ENCODE measurements at places on chromosomes 3 and 15. TPM values are rescaled to one million over a fixed set of nuclear protein-coding genes. Genes with fewer than 3 reads are reported as not detected.

GRCh38 chr3:128969993-128970739 is 23.7 kb downstream of the CFAP92 start:
- H3K36me3 ChIP-seq: no peaks in the 10 kb centered on the region
- H3K27me3 ChIP-seq: no peaks in the 10 kb centered on the region
- peaks cover 3% of the 10 kb centered on the region for H3K4me1 ChIP-seq
- DNase-seq: peak; percentile 40
- H3K27ac ChIP-seq: no peak overlapping the region

DNA sequence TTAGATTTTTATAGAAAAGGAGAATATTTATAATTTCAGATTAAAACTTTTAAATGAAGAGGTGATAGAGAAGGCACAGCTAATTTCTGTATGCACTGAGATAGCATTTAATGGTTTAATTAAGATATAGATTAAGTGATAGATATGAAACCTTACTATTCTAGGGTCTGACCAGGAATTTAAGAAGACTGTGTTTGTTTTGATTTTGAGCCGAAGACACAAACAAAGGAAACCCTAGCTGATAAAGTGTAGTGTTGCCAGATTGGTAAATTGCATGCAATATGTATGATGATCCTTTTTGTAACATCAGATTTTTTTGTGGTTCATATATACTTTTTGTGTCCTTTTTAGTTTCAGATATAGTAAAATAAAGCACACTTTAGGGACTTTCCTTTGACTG is 141.8 kb downstream of the ZPLD1 start:
- no peak overlapping the region for H3K4me3 ChIP-seq
- H3K4me1 ChIP-seq: no peaks in the 10 kb centered on the region
- H3K27ac ChIP-seq: no peak overlapping the region
- no peak for DNase-seq
- no peaks in the 10 kb centered on the region for H3K36me3 ChIP-seq
- no peaks in the 10 kb centered on the region for H3K27me3 ChIP-seq

GRCh38 chr3:84904816-84905555 is 53.8 kb upstream of the CADM2 start:
- H3K4me1 ChIP-seq: no peaks in the 10 kb centered on the region
- no peak overlapping the region for H3K4me3 ChIP-seq
- H3K27ac ChIP-seq: no peak overlapping the region
- DNase-seq: no peak

DNA sequence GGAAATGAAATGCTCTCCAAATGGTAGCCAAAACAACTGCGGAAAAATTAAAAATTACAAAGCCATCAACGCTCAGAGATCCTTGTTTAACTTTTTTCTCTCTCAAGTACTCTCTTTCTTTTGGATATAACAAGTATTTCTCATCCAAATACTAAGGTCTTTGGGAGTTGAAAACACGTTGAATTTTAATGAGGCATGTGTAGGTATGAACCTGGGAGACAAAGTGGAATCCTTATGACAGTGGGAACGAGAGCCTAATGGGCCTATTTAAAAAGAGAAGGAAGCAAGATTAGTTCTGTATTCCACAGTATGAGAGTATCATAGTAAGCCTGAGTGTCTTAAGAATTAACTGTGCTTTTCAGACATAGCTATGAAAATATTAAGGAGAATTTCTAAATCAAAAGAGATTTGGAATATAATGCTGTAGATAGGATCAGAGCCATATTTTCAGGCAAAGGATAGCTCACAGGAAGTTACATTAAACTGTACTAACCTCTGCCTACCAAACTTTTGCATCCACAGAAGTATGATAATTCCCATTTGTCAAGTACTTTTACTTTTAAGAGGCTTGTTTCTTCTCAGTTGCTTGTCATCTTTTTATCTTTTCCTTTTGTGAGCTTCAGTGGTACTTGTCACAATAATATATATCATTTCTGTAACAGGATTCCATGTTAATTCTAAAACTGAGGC is 759 bp downstream of the CD96 start:
- H3K27me3 ChIP-seq: no peaks in the 10 kb centered on the region
- H3K4me3 ChIP-seq: no peak overlapping the region
- DNase-seq: no peak
- no peaks in the 10 kb centered on the region for H3K4me1 ChIP-seq

- H3K4me1 ChIP-seq: no peaks in the 10 kb centered on the region
- H3K27me3 ChIP-seq: no peaks in the 10 kb centered on the region
- H3K4me3 ChIP-seq: no peak overlapping the region
- no peak overlapping the region for H3K27ac ChIP-seq
Observed at GRCh38 chr3:113270068-113270467, 58.7 kb downstream of the BOC start.

DNA sequence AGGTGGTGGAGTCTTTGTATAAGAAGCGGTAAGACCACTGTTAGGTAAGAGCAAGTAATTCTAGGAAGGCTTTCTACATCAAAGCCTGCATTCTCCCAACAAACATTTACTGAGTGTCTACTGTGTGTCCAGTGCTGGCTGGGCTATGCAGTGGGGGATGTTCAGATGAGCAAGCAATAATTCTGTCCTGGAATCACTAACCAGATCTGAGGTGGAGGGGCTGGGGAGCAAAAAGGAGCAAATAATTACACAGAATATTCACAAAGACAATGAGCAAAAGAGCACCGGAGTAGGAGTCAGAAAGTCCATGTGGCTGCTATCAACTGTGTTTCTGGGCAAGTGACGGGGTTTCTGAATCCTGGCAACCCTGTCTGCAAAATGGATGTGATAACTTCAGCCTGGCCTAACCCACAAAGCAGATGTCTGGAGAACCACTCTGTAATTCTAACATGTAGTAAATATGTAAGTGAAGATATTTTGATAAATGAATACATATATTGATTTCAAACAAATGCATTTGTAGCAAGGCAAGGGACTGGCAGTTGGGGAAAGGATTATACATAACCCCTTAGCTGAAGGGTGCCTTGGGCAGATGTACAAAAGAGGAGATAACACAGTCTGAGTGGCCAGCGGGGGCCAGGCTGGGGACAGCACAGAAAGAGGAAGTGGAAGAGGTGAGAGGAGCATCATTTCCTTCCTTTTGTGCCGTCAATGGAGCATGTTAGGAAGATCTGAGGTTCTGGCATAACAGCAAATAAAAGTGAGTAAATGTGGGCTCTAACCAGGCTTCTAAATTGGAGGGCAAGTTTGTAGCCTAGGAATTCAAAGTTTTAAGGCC is 28.8 kb downstream of the CYP8B1 start:
- H3K36me3 ChIP-seq: no peaks in the 10 kb centered on the region
- H3K4me3 ChIP-seq: no peak overlapping the region
- peaks cover 34% of the 10 kb centered on the region for H3K4me1 ChIP-seq
- DNase-seq: peak; percentile 36

DNA sequence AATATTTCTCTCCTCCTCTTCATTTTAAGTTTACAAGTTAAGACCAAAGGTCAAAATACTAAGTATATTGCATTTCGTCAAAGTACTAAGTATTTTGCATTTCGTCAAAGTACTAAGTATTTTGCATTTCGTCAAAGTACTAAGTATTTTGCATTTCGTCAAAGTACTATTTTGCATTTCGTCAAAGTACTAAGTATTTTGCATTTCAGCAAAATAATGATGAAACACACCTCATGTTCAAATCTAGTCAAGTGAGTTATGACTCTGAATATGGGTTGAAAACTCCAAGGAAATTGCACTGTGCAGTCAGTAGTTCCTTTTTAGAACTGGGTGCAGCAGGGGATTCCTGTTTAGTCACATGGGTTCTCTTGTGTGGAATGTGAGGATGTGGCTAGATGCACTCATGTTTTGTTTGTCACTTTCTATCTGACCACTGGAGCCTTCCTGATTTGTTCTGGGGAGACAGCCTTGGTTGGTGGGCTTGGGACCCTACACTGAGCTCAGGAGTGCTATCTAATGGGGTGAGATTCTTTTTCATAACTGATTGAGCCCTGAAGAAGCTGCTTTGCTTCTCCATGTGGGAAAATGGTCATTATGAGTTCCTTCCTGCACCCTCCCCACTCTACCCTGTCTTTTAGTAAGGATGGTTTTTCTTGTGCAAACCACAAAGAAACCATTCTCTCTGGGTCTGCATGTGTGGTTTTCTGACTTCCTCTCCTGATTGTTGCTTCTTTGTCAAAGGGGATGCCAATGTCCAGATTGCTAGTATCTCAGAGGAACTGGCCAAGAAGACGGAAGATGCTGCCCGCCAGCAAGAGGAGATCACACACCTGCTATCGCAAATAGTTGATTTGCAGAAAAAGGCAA is 73.4 kb downstream of the CCK start:
- no peak for DNase-seq
- no peak overlapping the region for H3K27ac ChIP-seq
- no peaks in the 10 kb centered on the region for H3K27me3 ChIP-seq
- no peak overlapping the region for H3K4me3 ChIP-seq

- H3K27ac ChIP-seq: no peak overlapping the region
- H3K4me3 ChIP-seq: no peak overlapping the region
- no peaks in the 10 kb centered on the region for H3K27me3 ChIP-seq
Observed at GRCh38 chr3:48852151-48852550, 4.5 kb upstream of the PRKAR2A start.

NAA50 gene
- 150 TPM for total RNA-seq

MASP1 gene
- 5.3 TPM for total RNA-seq

SLC22A13 gene
- total RNA-seq: not detected

GUCA1C gene
- not detected for total RNA-seq

CSPG5 gene
- 0.14 TPM for total RNA-seq

KLHL25 gene
- total RNA-seq: 6.2 TPM

GASK1A gene
- total RNA-seq: 11.1 TPM

TEX55 gene
- total RNA-seq: not detected

ITIH1 gene
- total RNA-seq: 0.38 TPM

Data from adrenal gland (tissue), 19 donors.